ENCODE measurements at places on chromosomes 6 and 20.

DNA sequence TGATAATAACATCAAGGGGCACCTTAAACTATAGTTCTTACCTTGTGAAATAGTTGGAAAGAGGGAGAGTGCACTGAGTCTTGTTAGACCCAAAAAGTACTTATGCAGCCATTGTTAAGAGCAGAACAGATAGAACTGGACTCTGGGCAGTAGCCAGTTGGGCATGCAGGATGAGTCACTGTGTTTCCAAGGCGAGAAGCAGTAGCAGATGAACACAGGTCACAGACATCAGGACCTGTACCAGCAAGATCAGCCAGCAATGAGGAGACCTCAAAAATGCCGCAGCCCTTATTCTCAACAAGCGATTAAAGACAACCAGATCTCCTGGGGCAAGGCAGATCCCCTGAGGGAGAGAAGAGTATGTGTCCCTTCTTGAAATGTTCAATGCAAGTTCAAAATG, 79.0 kb downstream of the SAMD3 start:
- no peak for DNase-seq

DNA sequence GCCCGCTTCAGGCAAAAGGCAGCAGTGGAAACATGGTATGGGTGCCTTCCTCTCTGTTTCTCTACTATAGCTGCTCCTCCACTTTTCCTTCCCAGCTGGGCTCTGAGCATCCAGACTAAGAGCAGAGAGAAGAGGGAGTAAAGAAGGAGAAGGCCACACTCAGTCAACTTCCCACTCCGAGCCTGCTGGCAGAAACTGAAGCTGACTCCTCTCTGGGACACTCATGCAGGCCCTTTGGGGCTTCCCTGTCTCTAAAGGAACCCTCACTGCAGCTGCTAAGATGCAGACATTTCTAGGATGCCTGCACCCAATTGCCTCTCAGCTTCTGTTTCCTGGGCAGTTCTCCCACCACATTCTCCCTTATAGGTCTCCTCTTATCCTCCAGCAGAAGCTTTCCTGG, 88.9 kb downstream of the FRK start:
- no peak for DNase-seq

GRCh38 chr20:58587467-58587866, 63.6 kb upstream of the STX16 start:
- no peak for DNase-seq

- peak; percentile 50 for DNase-seq
Measured at GRCh38 chr20:2671977-2672376, 8.0 kb upstream of the IDH3B start.

GRCh38 chr6:57021086-57021720, 25.3 kb upstream of the KIAA1586 start:
- DNase-seq, result peak; percentile 86

Measured in OCI-M1 (cell line).